ENCODE measurements at places on chromosomes 5 and 9.

DNA sequence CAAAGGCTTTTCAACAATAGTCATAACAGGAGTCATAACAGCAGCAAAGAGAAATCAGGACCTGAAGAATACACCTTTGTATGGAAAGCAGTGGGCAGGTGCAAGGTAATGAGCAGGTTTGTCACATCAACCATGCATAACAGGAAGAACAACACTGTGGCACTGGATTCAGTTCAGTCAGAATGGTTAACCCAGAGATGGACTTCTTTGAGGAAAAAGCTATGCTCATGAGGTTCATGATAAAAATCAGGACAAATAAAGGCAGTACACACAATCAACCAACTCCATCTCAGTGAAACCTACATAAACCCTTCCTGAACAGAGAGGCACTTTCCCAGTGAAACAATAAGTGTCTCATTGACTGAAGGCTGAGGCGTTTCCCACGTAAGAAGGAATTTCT is 27.0 kb downstream of the ABITRAM start:
- DNase-seq = no peak

- no peak for DNase-seq
Measured at GRCh38 chr5:169632946-169633345, 4.1 kb upstream of the DOCK2 start.

DNA sequence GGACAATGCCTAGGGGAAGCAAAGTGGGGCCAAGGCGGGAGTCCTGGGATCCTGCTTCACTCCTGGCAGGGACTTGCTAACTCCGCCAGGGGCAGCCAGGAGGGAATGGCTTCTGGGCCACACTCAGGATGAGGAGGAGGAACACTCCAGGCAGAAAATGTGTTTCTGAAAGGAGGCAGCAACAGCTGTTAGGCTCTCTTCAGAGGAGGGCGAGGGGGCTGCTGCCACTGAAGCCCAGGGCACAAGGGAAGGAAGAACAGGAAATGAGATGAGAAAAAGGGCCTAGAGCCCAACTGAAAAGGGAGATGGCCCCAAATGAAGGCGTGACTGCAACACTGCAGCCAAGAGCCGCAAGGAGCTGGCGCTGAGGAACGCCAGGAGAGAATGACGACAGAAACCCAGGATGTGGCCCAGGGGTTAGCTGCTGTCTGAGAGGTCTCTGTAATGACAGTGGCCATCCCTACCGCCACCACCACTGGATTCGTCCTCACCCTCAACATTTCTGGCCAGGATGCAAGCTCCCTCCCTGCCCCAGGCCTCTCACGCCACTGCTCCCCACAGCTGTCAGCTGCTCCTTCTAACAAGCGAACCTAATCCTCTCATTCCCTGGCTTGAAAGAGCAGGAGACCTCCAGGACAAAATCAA is 15.8 kb downstream of the PSMB7 start:
- no peak for DNase-seq

- DNase-seq = no peak
Measured at GRCh38 chr5:129171194-129171944, 76.8 kb downstream of the ISOC1 start.

DNA sequence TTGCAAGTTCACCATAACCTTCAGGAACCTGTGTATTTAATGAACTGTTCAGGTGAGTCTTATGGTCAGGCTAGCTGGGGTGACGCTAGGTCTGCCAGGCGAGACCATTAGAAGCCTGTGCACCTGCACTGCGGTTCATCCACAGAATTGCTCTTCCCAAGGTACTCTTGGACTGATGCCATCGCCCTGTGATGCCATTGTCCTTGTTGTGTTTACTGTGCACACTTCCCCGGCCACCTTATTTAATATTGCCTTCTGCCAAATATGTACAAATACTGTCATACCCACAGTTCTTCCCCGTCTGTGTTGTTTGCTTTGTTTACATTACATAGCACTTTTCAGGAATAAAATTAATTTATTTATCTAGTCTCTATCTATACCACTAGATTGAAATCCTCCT is 66.3 kb downstream of the RCL1 start:
- no peak for DNase-seq

DNA sequence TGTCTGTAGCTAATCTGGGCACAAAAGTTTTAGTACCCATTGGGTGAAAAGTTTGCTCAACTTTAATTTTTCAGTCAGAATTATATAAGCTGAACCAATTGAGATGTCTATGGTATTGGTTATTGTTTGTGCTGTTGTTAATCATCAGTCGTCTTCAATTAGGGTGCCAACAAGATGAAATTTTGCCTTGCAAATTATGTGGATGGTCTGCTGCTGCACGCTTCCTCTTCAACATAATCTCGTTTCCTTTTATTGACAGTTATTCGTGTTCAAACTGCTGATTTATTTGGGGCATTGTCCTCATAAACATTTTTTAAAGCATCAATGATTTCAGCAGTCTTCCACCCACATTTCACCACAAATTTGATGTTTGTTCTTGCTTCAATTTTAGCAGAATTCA is 194.0 kb downstream of the HTR1A start:
- DNase-seq = no peak

GRCh38 chr5:153476767-153477166 is 13.7 kb upstream of the GRIA1 start:
- DNase-seq = no peak

GRCh38 chr5:148437249-148437648 is 53.5 kb downstream of the FBXO38 start:
- DNase-seq = no peak

- DNase-seq = no peak
Measured at GRCh38 chr5:39367711-39368110, 3.4 kb upstream of the C9 start.

GRCh38 chr9:127058645-127059021 is 63.8 kb downstream of the ANGPTL2 start:
- no peak for DNase-seq

DNA sequence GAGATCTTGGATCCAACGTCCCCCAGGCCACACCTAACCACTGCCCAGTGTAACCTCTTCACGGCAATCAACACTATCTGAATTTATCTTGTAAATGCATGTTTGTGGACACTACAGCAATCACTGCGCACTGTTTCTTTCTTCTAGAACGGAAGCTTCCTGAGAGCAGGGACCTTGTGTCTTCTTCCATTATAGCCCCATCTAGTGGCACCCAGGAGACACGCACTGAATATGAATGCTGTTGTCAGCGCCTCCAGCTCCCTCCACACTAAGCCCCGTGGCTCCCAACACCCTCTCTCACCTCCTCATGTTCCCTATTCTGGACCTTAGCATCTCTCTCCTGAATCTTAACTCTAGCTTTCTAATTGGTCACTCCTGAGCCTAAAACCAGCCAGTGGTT is 72.7 kb downstream of the SMIM23 start:
- DNase-seq = no peak

DNA sequence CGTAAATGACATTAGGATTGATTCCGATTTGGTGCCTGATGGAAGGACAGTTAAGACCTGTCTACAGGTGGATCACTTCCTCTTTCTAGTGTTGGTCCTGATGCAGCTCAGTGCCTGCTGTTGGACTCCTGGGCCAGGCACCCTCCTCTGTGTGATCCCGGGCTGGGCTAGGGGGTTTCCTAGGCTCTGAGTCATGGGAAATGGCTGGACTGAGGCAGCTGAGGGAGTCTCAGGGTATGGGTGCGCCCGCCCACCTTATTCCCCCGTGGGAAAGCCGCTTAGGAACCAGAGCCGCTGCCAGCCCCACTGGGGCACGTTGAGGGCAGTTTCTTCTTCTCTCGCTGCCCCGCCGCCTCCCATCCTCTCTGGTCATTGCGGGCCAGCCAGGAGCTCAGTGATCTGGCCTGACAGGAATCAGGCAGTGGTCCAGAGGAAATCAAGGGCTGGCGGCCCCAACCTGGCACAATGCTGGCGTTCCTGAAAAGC is 12.9 kb downstream of the TCF7 start:
- peak; percentile 62 for DNase-seq

GRCh38 chr5:35835796-35836742 is 20.6 kb upstream of the IL7R start:
- no peak for DNase-seq

- DNase-seq = no peak
Measured at GRCh38 chr5:76751291-76751690, 35.4 kb downstream of the F2R start.

DNA sequence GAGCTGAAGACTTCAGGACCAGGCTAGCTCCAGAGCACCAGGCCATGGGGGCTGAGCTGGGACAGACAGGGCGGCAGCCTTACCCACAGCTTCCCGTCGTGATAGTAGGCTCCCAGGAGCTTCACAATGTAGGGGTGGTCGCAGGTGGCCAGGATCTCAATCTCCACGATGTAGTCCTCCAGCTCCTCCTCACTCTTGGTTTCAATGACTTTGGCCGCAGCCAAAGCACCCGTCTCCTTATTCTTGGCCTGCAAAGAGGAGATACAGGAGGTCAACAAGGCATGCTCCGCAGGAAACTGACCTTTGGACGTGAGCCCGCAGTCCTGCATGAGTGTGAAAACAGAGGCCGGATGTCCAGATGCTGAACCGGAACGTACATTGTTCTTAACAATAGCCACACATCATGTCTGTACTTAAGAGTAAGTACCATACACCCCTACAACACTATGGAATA is 31.5 kb downstream of the STK10 start:
- no peak for DNase-seq

DNA sequence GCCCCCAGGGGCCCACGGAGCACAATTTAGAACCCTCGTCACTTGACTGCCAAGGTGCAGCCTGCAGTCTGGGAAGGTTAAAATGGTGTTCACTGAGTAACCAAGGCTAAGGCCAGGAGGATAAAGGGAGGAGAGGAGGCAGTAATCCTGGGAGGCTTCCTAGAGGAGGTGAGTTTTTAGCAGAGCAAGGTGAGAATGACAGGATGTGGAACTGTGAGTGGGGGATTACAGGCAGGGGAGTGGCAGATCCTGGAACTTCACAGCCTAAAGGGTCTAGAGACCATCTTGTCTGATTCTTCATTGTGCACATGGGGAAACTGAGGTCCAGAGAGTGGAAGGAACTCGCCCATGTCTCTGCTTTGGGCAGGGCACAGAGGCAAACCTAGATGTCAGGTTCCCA is 42.5 kb upstream of the ASS1 start:
- no peak for DNase-seq

GRCh38 chr5:168266016-168266415 is 25.4 kb upstream of the WWC1 start:
- DNase-seq = no peak

DNA sequence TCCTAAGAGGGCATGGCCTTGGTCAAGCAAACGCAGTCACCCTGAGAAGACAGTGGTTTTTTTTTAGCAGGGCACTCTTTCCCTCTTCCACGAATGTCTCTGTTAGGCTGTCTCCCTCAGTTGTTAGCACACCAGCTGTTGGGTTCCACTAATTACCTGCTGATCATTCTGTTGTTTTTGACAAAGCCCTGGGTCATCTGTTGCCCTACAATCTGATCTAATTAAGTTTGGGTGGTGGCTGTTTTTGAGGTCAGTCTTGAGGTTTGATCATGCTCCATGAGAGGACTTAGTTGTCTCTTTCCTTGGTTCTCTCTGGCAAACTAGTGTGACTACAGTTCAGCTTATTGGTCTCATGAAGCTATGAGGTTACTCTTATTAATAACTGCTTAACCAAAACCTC is 5.0 kb upstream of the PTPDC1 start:
- no peak for DNase-seq

DNA sequence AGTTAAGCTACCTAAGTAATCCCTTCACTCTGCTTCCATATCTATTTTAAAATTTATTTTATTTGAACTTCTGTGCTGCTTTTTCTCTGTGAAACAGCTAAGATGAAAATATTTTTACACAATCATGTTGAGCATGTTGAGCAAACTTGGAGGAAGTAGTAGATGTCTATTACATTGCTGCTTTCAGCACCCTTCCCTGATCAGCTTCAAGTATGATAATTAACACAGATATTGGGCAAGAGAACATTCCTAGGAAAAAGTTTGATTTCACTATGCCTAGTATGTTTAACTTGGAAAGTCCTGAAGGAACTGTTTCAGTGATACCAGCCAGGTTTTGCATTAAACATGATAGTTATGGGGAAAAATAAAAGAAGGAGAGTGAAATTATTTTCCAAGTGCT is 283.6 kb downstream of the ELAVL2 start:
- no peak for DNase-seq

- no peak for DNase-seq
Measured at GRCh38 chr5:171597946-171598640, 178.6 kb downstream of the FGF18 start.

GRCh38 chr9:80890124-80890523 is 799.2 kb downstream of the TLE1 start:
- no peak for DNase-seq

DNA sequence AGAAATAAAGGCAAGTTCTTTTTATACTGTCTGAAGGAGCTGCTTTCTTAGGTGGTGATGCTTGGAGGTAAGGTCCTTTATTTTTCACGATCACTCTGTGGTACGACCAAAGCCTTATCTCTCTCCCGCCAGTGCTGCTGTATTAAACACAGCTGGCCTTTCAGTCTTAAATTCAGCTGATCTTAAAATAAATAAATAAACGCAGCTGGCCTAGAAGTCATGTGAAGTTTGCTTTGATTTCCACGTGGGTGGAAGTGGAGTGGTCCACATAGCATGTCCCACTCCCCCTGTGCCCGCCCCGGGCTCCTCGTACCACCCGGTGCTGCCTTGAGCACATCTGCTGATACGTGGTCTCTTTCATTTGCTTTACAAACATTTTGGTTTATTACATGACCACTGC is 260.4 kb downstream of the FANCC start:
- no peak for DNase-seq

GRCh38 chr5:111641533-111642233 is 115.3 kb downstream of the NREP start:
- no peak for DNase-seq

DNA sequence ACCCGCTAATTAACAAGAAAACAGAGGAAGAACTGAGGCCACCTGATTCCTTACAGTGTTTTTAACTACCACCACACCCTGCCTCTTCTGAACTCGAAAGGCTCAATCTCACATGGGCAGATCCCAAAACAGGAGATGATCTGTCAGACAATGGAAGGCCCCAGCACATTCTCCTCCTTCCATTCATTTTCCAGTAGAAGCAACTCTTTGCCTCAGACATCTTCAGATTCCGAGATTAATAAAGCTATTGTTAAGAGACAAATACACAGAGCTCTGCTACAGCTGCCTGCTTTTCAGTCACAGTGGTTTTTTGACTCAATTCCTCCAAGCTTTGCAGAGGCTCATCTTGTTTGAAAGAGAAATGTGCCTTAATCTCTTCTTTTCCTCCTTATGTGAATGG is 127.2 kb upstream of the ADAMTSL1 start:
- DNase-seq = no peak

DNA sequence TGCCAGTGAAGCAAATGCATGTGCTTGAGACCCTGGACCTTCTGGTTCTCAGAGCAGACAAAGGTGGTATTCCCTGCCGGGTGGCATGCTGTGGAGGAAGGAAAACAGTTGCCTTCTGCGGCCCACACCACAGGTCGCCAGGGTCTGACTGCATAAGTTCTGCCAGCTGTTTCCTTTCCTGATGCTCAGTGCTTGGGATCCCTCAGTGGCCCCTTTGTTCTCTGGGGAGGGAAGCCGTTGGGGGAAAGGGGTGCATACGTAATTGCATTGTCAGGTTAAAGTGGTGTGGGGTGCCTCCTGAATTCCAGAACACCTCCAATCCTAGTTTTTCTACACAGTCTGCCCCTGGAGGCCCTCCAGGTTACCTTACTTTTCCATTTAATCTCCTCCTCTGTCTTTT is 43.1 kb upstream of the SLC2A8 start:
- DNase-seq = no peak

Measured in effector memory CD4-positive, alpha-beta T cell (primary cell).